Thymus (tissue), 14 donors: ENCODE measurements at places on chromosomes 1 and 21. TPM values are rescaled to one million over a fixed set of nuclear protein-coding genes. Genes with fewer than 3 reads are reported as not detected.

DNA sequence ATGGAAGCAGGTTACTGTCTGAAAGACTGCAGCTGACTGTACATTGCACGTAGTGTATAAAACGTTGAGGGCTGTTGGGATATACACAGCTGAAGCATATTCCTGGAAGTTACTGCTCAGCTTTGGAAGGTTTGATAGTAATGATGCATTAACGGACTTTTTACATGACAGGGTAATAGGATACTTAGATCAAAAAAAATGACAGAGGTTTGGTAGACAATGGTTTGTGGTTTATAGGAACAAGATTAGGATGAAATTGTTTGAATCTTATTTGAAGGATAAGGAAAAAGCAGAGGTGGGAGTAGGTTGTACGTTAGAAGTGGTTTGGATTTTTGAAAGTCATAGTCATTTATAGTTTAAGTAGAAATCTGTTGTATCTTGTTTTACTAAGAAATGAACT is 33.0 kb downstream of the ADGRL2 start:
- DNase-seq: no peak

NHLH1 gene
- total RNA-seq: 0.05 TPM

- no peak for DNase-seq
Observed at GRCh38 chr21:16305686-16306085, 575.9 kb downstream of the USP25 start.

- no peak for DNase-seq
Observed at GRCh38 chr1:65056234-65056633, 89.9 kb upstream of the JAK1 start.

GRCh38 chr1:198678301-198678836 is 39.5 kb downstream of the PTPRC start:
- DNase-seq: no peak
